PC-3 (cell line): ENCODE measurements at places on chromosomes 7 and 10.

DNA sequence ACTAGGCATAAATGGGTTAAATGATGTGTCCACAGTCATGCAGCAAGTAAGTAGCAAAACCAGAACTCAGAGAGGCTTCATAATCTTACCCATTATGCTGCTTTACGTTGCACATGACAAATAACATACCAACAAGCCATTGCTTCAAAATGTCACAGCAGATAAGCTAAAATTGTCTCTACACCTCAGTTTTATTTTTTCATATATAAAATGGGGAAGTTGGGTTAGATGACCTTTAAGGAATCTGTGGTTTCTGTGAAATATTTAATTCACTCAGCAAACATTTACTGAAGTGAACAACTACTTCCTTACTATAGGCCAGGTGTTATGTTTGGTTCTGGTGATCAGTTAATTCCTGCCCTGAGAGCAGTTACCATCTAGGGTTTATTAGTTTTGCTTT, 2.2 kb upstream of the ASCC1 start:
- DNase-seq: no peak

DNA sequence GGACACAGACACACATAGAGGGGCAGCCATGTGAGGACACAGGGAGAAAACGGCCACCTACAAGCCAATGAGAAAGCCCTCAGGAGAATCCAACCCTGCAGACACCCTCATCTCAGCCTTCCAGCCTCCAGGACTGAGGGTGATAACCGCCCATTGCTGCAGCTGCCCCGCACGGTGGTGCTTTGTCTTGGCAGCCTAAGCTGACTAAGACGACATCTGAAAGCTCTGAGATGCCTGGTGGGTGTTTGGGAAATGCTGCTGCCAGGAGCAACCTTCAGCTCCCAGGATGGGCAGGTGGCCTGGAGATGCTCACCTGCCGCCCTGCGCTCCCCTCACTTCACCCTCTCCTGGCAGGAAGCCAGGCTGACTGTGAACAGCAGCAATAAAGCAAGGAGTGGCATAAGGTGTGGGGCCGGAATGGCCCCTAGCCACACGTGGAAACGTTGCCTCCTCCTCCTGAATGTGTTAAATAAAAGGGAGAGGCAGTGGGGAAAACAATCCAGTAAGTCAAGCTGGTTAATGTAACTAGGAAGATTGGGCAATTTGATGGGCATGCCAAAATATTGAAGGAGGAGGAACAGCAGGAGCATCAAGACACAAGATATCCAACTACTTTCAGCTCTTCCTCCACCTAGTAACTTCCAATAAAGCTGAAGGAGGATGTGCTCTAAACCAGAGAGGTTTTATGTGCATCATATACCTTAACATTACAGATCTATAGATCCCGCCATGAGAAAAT, 121.5 kb downstream of the TNS3 start:
- no peak for DNase-seq

DNA sequence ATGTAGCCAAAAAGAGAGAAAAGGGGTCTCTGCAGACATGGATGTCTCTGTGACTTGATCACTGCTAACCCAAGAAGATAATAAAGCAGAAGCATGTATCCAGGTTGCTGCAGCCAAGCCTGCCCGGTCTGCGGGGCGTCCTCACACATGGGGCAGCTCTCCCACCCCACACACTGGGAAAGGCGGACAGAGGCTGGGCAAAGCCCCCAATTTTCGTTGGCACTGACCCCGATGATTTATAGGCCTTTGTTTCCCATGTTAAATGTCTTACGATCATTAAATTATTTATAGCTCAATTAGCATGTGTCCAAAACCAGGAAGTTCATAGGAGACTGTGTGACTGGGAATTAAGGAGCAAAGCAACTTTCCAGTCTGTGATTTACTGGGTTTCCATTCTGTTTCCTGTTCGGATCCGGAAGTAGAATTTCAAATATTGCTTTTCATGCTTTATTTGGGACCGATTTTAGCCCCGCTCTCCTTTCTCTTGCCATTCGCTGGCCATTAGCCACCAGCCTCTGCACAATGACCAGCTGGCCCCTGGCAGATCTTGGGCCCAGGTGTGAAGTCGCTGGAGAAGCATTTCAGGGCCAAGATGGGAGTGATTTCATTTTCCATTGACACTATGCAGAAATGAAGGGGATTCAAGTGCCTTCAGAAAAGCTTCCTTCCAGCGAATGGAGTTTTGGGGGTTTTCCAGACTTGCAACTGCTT, 91.6 kb downstream of the EGFR start:
- DNase-seq: no peak

DNA sequence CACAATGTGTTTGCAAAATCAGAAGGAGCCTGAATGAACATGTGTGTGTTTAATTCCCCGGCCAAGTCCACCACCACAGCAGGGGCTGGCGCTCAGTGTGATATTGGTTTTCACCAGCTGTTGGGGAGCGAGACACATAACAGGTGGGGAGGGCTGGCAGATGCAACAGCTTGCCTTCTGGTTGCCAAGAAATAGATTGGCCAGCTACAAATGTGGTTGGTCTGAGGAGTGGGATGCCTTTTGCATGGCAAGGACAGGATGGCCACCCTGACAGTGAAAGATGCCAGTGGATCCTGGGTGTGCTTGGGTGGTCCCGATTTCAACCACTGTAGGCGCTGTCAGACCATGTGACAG, 292.5 kb upstream of the FZD8 start:
- DNase-seq: no peak

DNA sequence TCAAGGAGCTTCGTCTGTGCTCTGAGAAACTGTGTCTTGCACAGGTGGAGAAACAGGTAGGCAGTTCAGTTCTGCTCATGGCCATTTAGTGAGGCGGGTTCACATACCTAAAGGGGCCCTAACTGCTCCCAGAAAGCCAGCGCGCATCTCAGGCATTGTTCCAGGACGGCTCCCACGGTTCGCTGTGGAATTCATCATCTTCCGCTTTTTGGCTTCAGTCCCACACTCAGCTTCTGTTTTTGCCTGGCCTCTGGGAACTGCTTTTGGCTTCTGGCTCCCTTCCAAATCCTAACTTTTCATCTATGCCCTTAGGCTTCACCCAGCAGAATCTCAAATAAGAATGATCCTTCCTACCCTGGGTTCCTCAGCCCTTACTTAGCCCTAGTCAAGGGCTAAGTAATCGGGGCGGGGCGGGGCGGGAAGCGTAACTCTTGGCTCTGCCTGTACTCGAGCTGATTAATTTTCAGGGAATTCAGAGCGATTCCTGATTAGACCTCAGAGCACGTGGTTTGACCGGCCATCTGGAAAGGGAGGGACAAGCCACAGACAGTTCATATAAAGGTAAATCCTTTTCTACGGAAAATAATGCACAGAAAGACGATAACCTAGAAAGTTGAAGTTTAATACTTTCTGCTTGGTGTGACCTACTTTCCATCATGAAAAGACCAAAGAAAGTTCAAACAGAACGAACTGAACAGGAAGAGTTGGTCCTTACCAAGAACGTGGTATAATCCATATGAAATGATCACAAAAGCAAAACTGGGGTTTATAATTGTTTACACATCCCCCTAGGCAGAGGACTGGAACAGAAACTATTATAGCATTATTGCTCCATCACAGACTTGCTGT, 105.7 kb downstream of the ST8SIA6 start:
- peak; percentile 86 for DNase-seq

- no peak for DNase-seq
Measured at GRCh38 chr10:88120599-88121333, 257.3 kb downstream of the PTEN start.

DNA sequence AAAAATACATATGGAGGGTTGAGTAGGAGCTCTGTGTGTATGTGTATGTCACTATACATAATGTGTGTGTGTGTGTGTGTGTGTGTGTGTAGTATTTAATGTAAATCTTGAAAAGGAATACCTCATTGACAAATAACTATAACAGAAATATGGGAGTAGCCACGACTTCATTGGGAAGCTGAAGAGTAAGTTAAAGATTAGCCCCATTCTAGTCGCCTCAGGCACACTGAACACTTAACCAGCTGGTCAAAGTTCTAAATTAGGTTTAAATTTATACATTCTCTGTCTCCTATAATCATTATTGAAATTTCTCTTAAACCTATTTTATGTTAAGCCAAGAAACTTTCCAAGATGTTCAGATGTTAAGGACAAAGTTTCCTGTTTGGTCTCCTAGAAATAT, 45.3 kb downstream of the FAM13C start:
- no peak for DNase-seq

DNA sequence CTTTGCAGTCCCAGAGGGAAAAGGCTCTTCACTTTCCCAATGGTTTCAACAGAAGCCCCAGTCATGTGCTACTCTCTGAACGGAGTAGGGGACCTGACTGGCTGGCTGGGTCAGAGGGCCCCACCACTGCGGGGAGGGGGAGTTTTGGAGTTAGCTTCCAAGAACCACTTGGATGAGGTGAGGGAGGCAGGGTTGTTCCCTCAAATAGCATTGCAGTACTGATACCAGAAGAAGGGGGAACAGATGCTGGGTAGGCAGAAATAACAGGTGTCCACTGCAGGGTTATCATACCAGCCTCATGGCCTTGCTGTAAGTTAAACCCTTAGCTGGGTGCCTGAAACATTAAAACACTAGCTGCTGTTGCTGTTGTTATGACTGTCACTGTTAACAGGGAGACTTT, 131.3 kb downstream of the UBE2H start:
- no peak for DNase-seq

GRCh38 chr7:121372376-121373010, 23.6 kb downstream of the FAM3C start:
- no peak for DNase-seq

- peak; percentile 86 for DNase-seq
Measured at GRCh38 chr10:11898372-11899066, 75.4 kb downstream of the PROSER2 start.

GRCh38 chr7:50356212-50356944, 51.9 kb downstream of the IKZF1 start:
- DNase-seq: no peak

- DNase-seq: no peak
Measured at GRCh38 chr7:154914308-154914995, 88.5 kb downstream of the PAXIP1 start.

DNA sequence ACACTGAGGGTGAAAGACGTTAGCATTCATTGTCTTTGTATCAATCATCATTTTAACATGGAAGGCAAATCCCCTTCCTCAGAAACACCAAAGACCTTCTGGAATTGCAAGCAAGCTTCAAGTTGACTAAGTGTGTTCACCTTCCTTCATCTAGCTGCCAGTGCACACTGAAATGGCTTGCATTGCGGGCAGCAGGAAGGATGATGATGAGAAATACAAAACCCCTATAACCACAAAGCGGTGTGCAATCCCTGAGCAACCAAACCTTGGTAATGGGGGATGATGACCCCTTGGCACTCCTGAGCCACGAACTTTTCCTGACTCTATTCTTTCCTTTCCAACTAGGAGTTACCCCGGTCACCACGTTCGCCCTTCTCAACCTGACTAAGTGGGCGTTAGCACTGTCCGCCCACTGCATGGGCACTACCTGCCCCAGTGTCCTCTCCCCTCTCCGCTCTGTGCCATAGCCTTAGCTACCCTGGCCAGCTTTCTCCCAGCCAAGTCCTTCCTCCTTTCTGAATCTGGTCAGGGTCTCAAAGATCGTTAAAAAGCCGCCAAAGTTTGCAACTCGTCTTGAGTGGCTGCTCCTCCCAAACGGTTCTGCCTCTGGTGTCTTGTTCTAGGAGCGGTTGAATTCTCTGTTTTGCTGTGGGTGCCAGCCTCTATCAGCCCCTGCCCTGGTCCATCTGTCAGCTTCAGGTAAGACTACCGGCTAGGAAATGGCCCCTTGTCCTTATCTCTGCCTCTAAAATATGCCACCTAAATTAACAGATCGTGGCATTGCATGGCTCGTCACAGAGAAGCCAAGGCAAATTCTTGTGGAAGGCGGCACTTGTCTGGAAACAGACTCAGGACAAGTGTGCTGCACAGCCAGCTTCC, 586 bp upstream of the AOC1 start:
- DNase-seq: no peak

- no peak for DNase-seq
Measured at GRCh38 chr7:157685430-157686284, 348.9 kb downstream of the DNAJB6 start.

GRCh38 chr7:158133515-158134271, 453.9 kb downstream of the PTPRN2 start:
- DNase-seq: no peak

- peak; percentile 81 for DNase-seq
Measured at GRCh38 chr7:7424151-7424873, 111.4 kb downstream of the COL28A1 start.

- DNase-seq: peak; percentile 90
Measured at GRCh38 chr7:32658034-32658433, 162.7 kb downstream of the AVL9 start.

DNA sequence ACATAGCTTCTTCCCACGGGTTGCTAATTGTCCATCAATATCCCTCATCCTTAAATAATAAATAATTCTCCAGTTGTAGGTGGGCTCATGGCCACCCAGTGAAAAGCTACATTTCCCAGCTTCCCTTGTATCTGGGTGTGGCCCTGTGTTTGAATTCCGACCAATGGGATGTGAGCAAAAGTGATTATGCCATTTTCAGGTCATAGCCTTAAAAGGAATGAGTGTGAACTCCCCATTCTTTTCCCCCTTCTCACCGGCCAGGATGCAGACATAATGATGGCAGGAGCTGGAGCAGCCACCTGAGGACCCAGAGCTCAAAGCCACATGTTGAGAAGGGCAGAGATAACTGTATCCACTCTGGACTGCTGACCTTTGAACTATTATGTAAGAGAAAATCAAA, 30.3 kb upstream of the CALU start:
- no peak for DNase-seq

DNA sequence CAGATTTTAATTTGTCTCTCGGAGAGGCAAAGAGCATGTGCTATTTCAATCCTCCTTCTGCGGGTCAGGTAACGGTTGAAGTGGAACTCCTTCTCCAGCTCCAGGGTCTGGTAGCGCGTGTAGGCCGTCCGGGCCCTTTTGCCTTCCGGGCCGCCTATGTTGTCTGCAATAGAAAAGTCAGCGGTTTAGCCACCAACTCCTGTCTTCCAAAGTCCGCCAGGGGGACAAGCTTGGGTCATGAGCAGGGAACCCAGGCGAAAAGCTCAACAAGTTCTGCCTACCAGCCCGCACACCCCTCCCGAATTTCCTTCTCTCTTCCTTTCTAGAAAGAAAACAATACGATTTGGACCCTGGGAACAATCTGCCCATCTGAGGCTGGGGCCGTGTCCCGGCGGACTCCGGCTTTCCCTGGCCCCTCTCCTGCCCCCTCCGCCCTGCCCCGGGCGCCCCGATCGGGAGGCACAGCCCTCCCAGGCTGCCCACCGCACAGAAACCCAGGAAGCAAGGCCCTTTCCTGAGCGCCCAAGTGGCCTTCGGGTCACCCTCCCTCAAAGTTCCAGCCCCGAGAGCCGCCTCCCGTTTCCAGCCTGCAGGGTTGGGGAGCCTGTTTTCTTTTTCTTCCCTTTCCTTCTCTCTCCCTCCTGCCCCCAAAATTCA, 1.4 kb downstream of the HOXA5 start:
- no peak for DNase-seq

GRCh38 chr7:111775206-111775605, 212.9 kb upstream of the IMMP2L start:
- no peak for DNase-seq

GRCh38 chr10:31936933-31937332, 8.3 kb upstream of the ARHGAP12 start:
- DNase-seq: peak; percentile 74
